ENCODE measurements at places on chromosomes 13 and 19.

- DNase-seq: no peak
Measured at GRCh38 chr19:36183245-36183628, 31.0 kb upstream of the COX7A1 start.

- DNase-seq: no peak
Measured at GRCh38 chr13:51801631-51802099, 2.3 kb downstream of the DHRS12 start.

GRCh38 chr19:31676271-31677004 lies 327.2 kb upstream of the TSHZ3 start:
- no peak for DNase-seq

GRCh38 chr19:43468354-43469159 lies 3.1 kb upstream of the LYPD3 start:
- DNase-seq: no peak

- peak; percentile 4 for DNase-seq
Measured at GRCh38 chr13:52896827-52897659, 48.6 kb upstream of the PCDH8 start.

DNA sequence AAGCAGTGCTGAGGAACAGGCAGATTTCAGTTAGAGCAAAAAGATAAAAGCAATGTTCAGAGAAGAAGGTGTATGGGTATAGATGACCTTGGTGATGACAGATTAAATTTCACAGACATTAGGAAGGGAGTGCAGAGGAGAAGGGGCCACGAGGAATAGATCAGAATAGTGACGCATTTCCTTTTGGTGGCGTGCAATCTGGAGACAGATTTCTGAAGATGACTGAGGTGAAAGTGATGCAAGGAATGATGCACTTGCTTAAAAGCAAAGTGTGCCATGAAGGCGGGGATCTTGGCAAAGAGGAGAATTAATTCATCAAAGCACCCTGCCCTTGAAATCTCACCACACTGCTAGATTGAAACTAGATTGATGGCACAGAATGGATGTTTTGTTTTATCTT lies 202.4 kb downstream of the ITGBL1 start:
- no peak for DNase-seq

DNA sequence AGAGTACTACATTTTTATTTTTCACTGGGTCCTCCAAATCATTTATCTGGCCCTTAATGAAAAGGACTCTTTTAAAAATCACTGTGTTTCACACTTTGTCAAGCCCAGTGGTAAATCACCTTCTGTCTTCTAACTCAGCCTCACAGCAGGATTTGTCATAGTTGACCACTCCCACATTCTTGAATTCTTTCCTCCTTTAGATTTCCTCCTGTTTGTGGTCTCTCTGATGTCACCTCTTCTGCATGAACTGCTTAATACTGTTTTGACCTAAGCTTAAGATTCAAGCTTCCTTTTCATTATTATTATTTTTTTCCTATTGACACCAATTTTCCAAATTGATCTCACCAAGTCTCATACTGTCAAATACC lies 899.8 kb upstream of the MIR17HG start:
- DNase-seq: no peak

DNA sequence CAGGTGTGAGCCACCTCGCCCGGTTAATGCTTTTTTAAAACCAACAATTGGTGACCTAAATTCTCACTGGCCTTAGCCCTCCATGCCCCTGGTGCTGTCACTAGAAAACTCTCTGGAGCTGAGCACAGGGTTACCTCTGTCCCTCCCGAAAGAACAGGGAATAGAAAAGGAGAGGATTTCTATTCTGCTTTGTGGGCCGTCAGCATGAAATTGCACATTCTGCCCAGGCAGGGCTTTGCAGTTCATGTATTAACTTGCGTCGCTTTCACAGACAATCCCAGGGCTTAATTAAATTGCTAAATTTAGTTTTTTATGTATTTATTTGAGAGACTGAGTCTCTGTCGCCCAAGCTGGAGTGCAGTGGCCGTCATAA lies 583 bp upstream of the ZNF480 start:
- no peak for DNase-seq

- no peak for DNase-seq
Measured at GRCh38 chr13:33879118-33879517, 61.2 kb downstream of the RFC3 start.

GRCh38 chr19:35083691-35084508 lies 31.7 kb upstream of the FXYD3 start:
- no peak for DNase-seq

DNA sequence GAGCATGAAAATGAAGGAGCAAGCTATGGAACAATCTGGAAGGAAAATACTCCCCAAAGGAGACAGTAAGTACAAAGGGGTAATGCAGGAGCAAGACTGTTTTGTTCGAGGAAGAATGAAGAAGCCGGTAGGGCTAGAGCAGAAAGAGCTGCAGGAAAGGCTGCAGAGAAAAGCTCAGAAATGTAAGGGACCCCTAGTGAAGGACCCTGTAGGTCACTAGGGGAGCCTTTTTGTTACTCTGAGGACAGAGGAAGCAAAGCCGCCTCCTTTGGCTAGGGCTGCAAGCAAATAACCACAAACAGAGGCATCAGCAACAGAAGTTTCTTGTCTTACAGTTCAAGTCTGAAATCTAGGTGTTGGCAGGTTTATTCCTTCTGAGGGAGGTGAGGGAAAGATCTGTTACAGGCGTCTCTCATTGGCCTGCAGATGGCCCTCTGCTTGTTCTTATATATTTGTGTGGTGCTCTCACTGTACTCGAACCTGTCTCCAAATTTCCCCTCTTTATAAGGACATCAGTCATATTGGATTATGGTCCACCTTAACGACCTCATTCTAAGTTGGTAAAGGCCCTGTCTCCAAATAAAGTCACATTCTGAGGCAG lies 362.3 kb downstream of the COG6 start:
- DNase-seq: no peak

- no peak for DNase-seq
Measured at GRCh38 chr19:49749771-49750170, 13.3 kb downstream of the TSKS start.

- DNase-seq: no peak
Measured at GRCh38 chr19:40228346-40228745, 1.9 kb upstream of the CCNP start.

- DNase-seq: no peak
Measured at GRCh38 chr13:41389580-41389979, 67.8 kb upstream of the RGCC start.

DNA sequence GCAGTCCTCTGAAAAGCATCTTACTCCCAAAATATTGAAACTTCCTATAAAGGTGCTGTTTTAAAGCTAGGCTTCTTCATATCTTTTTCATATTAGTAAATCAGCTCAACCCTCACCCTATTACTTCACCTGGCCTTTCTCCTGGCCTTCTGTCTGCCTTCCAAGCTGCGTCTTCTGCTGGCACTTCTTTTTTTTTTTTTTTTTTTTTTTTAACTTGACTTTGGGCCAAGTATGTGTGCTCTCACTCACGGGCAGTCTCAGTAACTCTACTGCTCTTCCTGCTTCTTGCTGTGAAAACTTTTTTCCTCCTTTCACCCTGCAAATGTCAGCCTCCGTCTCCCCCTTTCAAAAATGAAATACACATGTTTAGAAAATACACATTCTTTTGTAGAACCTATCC lies 41.2 kb upstream of the KCTD4 start:
- no peak for DNase-seq

DNA sequence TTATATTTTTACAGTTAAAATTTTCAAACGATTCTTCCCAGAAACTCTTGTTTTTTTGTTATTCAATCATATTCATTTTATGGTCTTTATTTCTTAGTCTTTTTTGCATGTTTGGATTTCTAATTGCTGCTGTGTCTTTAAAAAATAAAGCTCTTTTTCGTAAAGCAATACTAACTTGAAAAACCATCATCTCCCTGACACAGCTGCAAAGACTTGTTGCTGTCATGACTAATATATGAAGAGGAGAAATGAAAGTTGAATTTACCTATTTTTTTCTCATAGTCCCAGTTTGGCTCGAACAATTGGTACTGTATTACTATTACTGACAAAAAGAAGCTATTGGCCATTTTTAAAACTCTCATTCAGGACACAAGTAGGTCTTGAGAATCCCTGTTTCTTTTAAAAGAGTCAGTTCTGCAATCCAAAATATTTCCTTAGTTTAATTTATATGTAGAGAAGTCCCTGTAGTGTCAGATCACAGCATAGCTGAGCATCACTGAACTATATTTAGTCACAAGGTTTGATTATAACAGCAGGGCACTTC lies 12.1 kb upstream of the SPART start:
- no peak for DNase-seq

GRCh38 chr13:77728265-77729125 lies 31.0 kb downstream of the SLAIN1 start:
- no peak for DNase-seq

- DNase-seq: no peak
Measured at GRCh38 chr13:25708268-25708667, 336.5 kb downstream of the ATP8A2 start.

- no peak for DNase-seq
Measured at GRCh38 chr13:111344471-111345191, 24.2 kb downstream of the TEX29 start.
